ENCODE measurements at places on chromosomes 7 and 10. TPM values are rescaled to one million over a fixed set of nuclear protein-coding genes. Genes with fewer than 3 reads are reported as not detected.
A peak's percentile ranks its signal among the peaks of the same experiment; 100 is the strongest.

DNA sequence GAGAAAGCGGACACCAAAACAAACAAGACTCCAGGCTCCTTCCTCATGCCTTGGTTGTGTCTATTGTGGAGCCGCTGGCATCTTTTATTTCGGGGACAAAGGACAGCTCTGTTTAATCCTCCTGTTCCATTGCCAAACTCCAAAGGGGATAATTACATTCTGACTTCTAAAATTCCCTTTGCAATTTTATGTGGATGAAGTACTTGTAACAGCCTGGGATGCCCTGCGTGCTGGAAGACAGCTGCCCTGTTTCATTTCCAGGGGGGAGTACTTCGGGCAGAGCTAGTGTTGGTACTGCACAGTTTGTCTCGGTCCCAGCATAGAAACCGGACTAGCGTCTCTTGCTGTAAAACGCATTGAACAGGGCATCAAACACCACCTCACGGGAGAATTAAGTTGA, 90.9 kb downstream of the BAMBI start:
- H3K4me1 ChIP-seq: no peaks in the 10 kb centered on the region
- no peak overlapping the region for H3K4me3 ChIP-seq
- H3K27ac ChIP-seq: no peak overlapping the region
- peaks cover 8% of the 10 kb centered on the region for H3K27me3 ChIP-seq
- H3K36me3 ChIP-seq: peaks cover 1% of the 10 kb centered on the region

DNA sequence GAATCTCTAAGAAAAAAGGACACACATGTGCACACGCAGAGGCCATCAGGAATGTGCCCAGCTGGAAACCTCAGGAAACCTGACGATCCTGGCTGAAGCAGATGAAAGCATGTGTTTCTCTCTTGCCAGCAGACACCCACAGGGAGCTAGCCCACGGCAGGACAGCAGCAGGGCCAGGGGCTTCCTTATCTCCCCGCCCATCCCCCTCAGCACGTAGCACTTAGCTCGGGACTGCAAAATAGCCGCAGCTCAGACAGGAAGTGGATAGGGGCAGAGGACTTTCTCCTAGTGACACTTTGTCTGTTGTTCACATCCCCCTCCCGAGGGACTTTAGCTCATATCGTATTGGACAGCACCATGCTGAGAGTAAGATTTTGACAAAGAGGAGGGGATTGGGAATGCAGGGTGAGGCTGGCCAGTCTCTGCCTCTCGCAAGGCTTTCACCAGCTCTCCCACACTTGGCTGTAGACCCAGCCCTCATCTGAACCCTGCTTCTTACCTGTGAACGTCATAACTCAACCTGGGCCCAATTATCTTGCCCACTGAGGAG, 63.8 kb downstream of the MKI67 start:
- no peak for DNase-seq
- peaks cover 56% of the 10 kb centered on the region for H3K36me3 ChIP-seq
- peak overlapping the region; percentile 62 for H3K4me3 ChIP-seq
- no peaks in the 10 kb centered on the region for H3K27me3 ChIP-seq

- no peaks in the 10 kb centered on the region for H3K36me3 ChIP-seq
- no peak for DNase-seq
- H3K27ac ChIP-seq: no peak overlapping the region
Observed at GRCh38 chr10:132882069-132882951, 60.1 kb downstream of the CFAP46 start.

GRCh38 chr7:131249003-131249402, 78.7 kb upstream of the MKLN1 start:
- H3K4me1 ChIP-seq: no peaks in the 10 kb centered on the region
- H3K27me3 ChIP-seq: no peaks in the 10 kb centered on the region
- no peak for DNase-seq
- H3K27ac ChIP-seq: no peak overlapping the region
- no peak overlapping the region for H3K4me3 ChIP-seq

DNA sequence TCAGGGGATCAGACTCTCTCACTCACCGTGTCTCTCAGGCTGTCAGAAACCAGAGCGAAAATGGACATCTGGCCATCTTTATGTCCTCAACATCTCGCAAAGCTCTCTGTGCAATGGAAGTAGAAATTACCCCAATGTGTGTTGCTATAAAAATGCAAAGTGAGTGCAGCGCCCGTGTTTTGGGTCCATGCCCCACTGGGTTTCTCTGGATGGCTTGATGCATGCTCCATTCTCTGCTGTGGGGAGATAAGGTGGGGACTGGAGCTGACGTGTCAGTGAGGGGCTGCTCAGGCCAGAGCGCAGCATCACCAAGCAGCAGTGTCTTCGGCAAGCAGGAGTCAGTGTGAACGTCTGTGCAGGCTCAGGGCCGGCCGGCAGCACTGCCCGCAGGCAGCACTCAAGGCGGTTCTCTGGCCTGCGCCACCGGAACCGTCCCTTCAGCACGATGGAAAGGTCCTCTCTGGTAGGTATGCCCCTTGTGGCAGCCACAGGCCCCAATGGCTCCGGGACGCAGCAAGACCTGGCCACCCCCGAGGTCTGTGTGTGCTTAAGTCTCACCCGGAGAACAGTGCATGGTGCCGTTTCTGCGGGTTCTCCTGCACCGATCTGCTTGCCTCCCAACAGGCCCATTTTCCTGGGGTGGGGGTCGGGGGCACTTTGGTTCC, 30.2 kb downstream of the WDR86 start:
- H3K36me3 ChIP-seq: no peaks in the 10 kb centered on the region
- DNase-seq: no peak
- peaks cover 12% of the 10 kb centered on the region for H3K27me3 ChIP-seq
- peaks cover 10% of the 10 kb centered on the region for H3K4me1 ChIP-seq
- no peak overlapping the region for H3K27ac ChIP-seq

DNA sequence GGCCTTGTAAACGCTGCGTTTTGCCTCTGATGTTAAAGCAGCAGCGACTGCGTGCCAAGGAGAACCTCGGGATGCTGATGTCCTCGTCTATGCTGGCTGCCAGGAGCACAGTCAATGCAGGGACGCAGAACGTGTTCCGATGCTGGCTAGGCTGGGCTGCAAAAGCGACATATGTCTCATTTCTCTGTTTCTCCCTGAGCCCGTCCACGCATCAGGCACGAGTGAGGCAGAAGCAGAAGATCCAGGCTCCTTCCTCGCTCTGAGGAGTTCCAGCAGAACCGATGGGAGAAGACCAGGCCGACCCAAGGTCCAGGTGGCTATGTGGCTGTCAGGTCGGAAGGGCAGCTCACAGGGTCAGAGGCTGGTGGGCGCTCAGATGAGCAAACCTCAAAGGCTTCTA, 3.7 kb upstream of the FOXL3 start:
- no peaks in the 10 kb centered on the region for H3K36me3 ChIP-seq
- no peak overlapping the region for H3K4me3 ChIP-seq
- H3K27me3 ChIP-seq: peaks cover 23% of the 10 kb centered on the region
- DNase-seq: no peak

DNA sequence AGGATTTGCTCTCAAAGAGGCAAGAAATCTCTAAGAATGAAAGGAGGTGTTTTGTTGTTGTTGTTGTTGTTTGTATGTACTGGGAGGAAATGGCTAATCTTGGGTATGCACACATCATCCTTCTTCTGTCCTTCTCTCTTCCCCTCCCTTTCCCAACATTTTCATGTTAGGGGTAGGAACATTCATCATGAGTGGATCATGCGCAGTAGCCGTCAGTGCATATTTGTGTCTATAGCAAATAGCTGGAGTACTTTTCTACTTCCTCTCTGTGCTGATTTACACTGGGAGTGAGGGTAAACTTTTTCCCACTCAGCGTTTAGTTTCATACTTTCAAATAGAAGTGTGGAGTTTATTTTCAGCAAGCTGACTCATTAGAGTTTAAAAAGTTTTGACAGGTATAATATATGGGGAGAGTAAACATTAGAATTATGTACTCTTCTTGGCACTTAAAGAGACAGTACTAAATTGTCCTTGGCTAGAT, 80.5 kb upstream of the PRKG1 start:
- H3K4me1 ChIP-seq: peaks cover 5% of the 10 kb centered on the region
- H3K4me3 ChIP-seq: no peak overlapping the region
- H3K36me3 ChIP-seq: no peaks in the 10 kb centered on the region
- no peak for DNase-seq

DNA sequence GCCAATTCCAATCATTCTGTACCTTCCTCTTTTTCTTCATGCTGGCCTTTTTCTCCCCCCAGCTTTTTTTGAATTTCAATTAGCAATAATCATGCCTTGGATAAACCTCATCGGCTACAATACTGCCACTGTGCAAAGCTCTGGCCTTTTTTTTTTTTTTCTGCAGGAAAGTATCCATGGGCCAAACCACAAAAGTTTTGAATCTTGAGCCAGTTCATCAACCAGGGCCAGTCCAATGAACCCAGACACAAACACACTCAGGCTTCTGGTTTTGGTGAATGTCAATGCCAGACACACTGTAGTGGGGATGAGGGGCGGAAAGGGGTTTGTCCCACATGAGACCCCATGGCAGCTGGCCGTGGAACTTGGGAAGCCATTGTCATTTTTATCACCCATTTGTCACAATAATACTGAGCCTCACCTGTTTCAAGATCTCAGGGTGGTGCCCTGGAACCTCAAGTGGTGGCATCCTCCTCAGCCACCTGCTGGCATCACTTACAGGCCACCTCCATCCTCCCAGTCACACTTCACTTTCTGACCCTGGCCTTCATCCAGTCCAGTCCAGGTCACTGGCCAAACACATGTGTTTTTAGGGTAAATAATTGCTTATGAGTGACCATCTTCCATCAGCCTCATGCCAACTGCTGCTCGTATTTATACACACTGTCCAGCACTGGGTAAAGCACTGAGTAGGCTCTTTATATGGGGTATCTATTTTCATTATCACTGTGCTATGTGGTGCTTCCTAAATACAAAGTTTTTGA, 40.8 kb upstream of the TSPAN33 start:
- H3K4me1 ChIP-seq: no peaks in the 10 kb centered on the region
- H3K36me3 ChIP-seq: no peaks in the 10 kb centered on the region
- H3K27me3 ChIP-seq: no peaks in the 10 kb centered on the region
- no peak overlapping the region for H3K27ac ChIP-seq

- no peak for DNase-seq
- no peaks in the 10 kb centered on the region for H3K36me3 ChIP-seq
- peaks cover 3% of the 10 kb centered on the region for H3K27me3 ChIP-seq
- H3K4me1 ChIP-seq: no peaks in the 10 kb centered on the region
- H3K27ac ChIP-seq: no peak overlapping the region
Observed at GRCh38 chr7:159154243-159154642, 9.6 kb upstream of the VIPR2 start.

- H3K27ac ChIP-seq: no peak overlapping the region
- H3K36me3 ChIP-seq: peaks cover 7% of the 10 kb centered on the region
- H3K4me3 ChIP-seq: no peak overlapping the region
- H3K4me1 ChIP-seq: peaks cover 37% of the 10 kb centered on the region
- no peak for DNase-seq
Observed at GRCh38 chr7:135463908-135464307, 46.0 kb downstream of the CNOT4 start.

- H3K4me3 ChIP-seq: no peak overlapping the region
- H3K27ac ChIP-seq: no peak overlapping the region
- no peaks in the 10 kb centered on the region for H3K27me3 ChIP-seq
- no peaks in the 10 kb centered on the region for H3K36me3 ChIP-seq
- H3K4me1 ChIP-seq: no peaks in the 10 kb centered on the region
- no peak for DNase-seq
Observed at GRCh38 chr10:113104047-113104446, 154.0 kb downstream of the TCF7L2 start.

GRCh38 chr10:44962870-44963738, 3.5 kb downstream of the RASSF4 start:
- no peak overlapping the region for H3K27ac ChIP-seq
- no peak overlapping the region for H3K4me3 ChIP-seq
- DNase-seq: no peak
- peaks cover 33% of the 10 kb centered on the region for H3K4me1 ChIP-seq

DNA sequence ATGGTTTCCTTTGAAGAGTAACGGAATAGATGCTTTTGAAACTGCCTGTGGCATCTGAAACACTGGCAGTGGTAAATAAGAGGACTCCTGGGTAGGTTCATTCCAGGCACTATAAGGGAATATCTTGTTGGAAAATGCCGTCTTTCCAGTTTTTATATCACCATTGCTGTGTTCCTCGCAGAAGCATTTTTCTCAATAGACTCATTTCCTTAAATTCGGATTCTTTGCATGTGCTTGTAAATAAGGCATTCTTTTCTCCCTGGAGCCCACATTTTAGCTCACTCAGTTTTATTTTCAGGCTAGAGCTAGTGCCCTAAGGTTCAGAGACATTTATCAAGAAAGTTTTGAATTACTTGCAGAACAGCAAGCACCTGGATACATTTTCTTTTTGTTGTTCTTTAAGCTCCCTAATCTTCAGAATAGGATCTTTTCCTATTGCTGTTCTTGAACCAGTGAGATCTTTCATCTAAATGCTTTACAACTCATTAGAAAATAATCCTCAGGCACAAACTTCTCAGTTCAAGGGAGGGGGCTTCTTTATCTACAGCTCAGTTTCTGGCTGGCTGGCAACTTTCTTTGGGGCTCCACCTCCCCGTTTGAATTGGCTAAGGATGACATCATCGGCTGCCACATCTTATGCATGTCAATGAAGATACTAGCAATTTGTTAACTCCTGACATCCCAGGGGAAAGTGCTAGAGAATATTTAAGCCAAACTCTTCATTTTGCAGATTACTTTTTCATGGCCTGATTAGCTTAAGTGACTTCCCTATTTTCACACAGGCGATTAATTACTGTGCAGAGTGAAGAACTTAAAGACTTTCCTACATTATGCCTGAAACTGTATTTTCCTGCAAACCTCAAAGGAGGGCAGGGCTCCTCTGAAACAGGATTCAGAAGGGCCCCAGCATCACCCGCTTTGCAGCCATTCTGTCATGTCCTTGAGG, 133.7 kb upstream of the RSU1 start:
- DNase-seq: peak; percentile 58
- no peak overlapping the region for H3K27ac ChIP-seq
- H3K4me1 ChIP-seq: peaks cover 11% of the 10 kb centered on the region
- H3K27me3 ChIP-seq: no peaks in the 10 kb centered on the region

DNA sequence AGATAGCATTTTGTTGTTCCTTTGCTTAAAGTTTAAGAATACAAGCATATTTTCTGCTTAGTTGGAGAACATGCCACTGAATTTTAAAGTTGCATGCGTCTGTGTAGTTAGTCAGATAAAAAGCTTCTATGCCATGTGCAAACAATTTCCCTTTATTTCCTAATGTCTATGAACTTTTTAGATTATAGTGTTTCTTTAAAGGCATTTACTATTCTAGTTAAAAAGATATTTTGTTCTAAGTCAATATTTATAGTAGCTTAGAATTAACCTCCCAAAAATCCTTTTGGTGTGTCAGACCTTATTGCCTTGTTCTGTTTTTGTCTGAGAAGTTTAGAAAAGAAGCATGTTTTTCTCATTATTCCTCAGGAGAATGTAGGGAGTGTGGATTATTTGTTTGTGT, 99.0 kb upstream of the GATA3 start:
- no peak overlapping the region for H3K4me3 ChIP-seq
- H3K27ac ChIP-seq: no peak overlapping the region
- DNase-seq: no peak
- no peaks in the 10 kb centered on the region for H3K27me3 ChIP-seq
- H3K4me1 ChIP-seq: peaks cover 17% of the 10 kb centered on the region
- peaks cover 2% of the 10 kb centered on the region for H3K36me3 ChIP-seq

- H3K36me3 ChIP-seq: peaks cover 13% of the 10 kb centered on the region
- no peak overlapping the region for H3K27ac ChIP-seq
- peaks cover 7% of the 10 kb centered on the region for H3K4me1 ChIP-seq
- no peak overlapping the region for H3K4me3 ChIP-seq
- H3K27me3 ChIP-seq: no peaks in the 10 kb centered on the region
- DNase-seq: no peak
Observed at GRCh38 chr7:76000566-76000965, 6.2 kb upstream of the TMEM120A start.

ODAD2 gene
- 0.55 TPM for total RNA-seq

HKDC1 gene
- total RNA-seq: 1.6 TPM

HTR5A gene
- not detected for total RNA-seq

STEAP4 gene
- total RNA-seq: not detected

TRIP6 gene
- total RNA-seq: 21.0 TPM

LRRC61 gene
- 10.3 TPM for total RNA-seq

ZNF488 gene
- total RNA-seq: 0.93 TPM
